ENCODE measurements at places on chromosomes 2 and 18.

DNA sequence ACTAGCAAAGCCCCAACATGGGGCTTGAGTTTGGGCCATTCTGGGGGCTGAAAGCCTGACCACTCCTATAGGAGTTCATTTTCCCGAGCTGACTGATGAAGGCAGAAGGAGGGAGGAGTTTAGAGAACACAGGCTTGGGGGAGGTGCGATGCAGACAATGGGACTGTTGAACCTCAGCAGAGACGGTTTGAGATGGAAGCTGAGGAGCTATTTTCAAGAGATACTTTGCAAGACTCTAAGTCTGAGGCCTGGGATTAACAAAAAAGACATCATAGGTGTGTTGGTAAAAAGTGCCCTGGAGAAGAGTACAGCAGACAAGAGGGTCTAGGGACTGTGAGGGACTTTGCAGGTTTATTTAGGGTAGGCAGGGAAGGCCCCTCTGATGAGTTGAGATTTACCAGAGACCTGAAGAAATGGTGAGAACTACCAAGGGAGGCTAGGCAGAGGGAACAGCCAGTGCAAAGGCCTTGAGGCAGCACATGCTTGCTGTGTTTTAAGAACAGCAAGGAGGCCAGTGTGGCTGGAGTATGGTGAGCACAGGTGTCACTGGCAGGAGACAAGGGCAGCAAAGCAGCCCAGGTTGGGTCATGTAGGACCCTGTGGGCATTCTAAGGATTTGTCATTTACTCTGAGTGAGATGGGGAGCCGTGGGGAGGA lies 31.6 kb downstream of the PCBP1 start:
- no peak for DNase-seq

- DNase-seq: no peak
These were observed at the start of gene KYNU for GRCh38 chr2:142877216-142877838. Gene KYNU (plus strand): TSS chr2:142877664. CDS start chr2:142885368, 7,704 bp downstream.

DNA sequence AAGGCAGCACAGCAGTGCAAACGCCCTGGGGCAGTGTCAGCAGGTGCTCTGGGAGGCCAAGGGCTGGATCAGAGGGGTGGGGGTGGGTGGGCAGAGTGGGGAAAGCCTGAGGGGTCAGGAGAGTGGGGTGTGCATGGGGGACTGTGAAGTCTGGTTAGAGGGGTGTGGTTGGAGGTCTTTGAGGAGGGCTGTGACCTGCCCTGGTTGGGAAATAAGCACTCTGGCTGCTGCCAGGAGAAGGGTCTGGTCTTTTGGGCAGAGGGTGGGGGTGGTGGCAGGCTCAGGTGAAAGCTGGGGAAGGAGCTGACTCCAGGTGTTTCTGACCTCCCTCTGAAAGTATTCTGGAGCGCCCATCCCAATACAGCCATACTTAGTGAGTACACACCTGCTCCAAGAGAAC lies 4.2 kb downstream of the ALPI start:
- peak; percentile 3 for DNase-seq

DNA sequence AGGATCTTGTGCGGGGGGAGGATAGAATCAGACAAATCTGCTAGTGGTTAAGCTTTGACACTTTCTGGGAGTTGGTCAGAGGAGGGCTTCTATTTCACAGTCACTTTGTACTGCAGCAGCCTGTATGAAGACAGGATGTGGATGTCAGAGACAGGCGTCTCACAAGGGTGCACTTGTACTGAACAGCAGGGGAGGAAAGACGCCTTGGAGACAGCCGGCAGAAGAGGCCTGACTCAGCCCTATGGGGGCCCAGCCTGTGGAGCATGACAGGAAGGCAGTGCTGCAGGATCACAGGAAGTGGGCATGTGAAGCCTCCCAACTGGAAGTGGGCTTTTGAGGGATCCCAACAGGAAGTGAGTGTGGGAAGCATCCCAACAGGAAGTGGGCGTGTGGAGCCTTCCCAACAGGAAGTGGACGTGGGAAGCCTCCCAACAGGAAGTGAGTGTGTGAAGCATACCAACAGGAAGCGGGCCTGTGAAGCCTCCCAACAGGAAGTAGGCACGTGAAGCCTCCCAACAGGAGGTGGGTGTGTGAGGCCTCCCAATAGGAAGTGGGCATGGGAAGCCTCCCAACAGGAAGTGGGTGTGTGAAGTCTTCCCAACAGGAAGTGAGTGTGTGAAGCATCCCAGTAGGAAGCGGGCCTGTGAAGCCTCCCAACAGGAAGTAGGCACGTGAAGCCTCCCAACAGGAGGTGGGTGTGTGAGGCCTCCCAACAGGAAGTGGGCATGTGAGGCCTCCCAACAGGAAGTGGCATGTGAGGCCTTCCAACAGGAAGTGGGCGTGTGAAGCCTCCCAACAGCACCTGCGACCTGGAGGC lies 212.3 kb downstream of the SNTG2 start:
- DNase-seq: no peak

DNA sequence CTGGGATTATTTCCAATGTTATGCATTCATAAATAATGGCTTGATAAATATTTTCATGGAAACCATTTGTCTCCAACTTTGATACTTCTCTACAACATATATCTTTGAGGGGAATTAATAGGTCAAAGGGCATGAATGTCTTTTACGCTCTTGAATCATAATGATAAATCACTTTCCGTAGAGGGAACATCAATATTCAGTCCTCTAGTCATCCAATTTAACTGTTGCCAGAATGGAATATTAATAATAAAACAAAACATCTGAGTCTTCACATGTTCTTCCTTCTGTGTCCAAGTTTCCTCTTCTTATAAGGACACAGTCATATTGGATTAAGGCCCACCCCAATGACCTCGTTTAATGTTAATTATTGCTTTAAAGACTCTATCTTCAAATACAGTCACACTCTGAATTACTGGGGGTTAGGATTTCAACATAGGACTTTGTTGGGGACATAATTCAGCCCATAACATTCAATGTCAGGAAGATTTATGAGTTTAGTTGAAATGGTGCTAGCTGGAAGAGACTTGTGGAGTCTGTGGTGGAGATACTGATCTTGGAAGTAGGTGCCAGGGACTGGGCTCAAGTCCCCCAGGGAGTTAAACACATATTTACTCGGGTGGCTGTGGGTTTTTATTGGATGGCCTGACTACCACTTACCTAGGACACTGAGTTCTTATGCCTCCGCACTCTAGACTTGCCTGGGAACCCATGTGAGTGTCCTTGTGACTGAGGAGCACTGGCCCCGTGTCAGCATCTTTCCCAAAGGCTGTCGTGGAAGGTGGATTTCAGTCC lies 85.0 kb upstream of the SEC11C start:
- DNase-seq: no peak

GRCh38 chr2:136751406-136751805 lies 13.9 kb upstream of the THSD7B start:
- no peak for DNase-seq

DNA sequence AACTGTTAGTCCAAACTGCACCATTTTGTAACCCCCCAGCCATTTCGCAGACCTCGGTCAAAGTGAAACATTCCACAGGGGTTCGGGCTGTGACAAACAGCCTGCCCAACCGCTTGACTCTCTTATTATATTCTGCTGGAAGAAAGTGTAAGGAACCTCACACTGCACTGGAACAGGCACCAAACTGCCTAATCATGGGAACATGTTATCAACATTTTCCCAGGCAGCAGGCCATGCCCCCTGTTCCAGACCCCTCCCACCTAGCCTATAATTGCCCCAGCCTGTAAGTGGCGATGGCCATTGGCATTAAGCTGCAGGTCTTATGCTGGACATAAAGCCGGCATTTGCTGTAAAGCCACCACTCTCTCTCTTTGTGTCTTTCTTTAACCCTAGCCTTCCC lies 16.9 kb downstream of the LYG2 start:
- no peak for DNase-seq

- DNase-seq: no peak
These were observed 36.7 kb downstream of the LDLRAD4 start for GRCh38 chr18:13254971-13255927.

- DNase-seq: no peak
These were observed 37.3 kb downstream of the RHBDD1 start for GRCh38 chr2:226873051-226873620.

GRCh38 chr2:159157361-159158209 lies 128.9 kb downstream of the WDSUB1 start:
- DNase-seq: no peak

DNA sequence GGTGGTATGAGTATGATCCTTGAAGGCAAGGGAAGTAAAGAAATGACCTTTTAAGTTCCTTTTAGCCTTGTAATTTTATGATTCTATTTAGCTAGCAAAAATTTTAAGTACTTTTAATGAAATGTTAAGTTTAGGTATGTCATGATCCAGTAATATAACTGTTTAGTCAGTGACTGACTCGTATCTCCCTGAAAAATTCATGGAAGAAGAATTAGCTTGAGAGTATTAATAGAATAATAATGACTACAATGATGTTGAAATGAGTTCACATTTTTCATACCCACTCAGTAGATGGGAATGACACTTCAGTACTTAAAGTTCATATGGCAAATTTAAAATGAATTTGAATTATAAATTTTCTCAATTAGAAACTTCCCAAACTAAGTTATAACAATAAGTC lies 14.6 kb downstream of the RAB3GAP1 start:
- no peak for DNase-seq

- no peak for DNase-seq
These were observed 60.3 kb upstream of the GREB1L start for GRCh38 chr18:21181766-21182165.

Data from D721Med (cell line).